CD4-positive, alpha-beta T cell treated with Interleukin-6 at 100 ng/mL for 8 hours (primary cell): ENCODE measurements at places on chromosomes 11 and 22.

GRCh38 chr11:133443206-133443747, 89.0 kb downstream of the OPCML start:
- no peak for DNase-seq

- DNase-seq = no peak
These were observed 242.0 kb downstream of the TENM4 start for GRCh38 chr11:79198898-79199250.

GRCh38 chr11:120024046-120024445, 113.9 kb downstream of the TRIM29 start:
- no peak for DNase-seq

DNA sequence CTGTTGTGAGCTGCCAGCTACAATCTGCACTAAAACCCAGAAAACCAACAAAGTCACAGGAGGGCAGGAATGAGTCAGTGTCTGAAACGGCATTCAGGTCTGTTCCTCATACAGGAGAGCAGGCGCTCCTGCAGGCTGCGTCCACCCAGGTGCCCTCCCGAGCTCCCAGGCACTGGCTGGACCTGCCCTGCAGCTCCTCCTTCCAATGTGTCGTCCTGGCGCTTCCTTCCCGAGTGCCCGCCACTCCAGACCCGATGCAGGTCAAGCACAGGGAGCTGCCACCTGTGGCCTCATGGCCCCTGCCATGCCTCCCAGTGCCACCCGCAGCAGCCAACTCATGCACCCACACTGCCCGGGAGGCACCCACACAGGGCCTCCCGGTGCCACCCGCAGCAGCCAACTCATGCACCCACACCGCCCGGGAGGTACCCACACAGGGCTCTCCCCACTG, 12.0 kb downstream of the BRD1 start:
- no peak for DNase-seq

- DNase-seq = no peak
These were observed 1306.0 kb downstream of the TBC1D22A start for GRCh38 chr22:48068323-48068885.

- peak; percentile 73 for DNase-seq
These were observed 88.4 kb downstream of the PDE2A start for GRCh38 chr11:72585762-72586311.

DNA sequence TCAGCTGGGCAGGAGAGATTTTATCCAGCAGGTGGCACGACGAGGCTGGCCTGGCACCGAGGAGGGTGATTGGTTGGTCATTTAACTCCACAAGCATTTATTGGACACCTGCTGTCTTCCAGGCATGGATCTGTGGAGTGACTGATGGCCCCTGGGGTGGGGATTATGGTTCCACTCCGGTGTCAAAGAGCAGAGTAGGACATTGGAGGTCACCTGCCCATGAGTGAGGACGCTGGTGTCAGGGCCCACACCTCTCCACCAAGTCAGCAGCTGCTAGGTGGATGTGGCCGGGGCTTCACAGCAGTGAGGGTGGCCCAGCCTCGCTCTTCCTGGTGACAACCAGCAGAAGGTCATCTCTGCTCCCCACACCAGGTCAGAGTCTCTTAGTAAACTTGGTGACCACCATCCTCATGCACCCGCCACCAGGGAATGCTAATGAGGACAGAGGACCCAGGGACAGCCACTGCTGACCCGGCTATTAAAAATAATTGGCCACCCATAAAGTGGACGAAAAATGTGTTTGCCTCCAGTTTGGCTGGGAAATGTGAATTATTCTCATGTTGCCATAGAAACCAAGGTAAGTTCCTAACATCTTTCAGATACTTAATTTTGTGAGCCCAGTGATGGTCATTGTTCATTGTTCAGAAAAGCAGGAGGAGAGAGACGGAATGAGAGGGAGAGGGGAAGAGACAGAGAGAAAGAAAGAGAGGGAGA, 428.7 kb downstream of the TBC1D22A start:
- DNase-seq = no peak

- DNase-seq = no peak
These were observed 415.3 kb upstream of the CADM1 start for GRCh38 chr11:115919341-115920091.

GRCh38 chr11:57214098-57214417, 23.0 kb downstream of the APLNR start:
- DNase-seq = no peak

GRCh38 chr11:59857439-59858434, 8.6 kb downstream of the TCN1 start:
- peak; percentile 51 for DNase-seq

GRCh38 chr11:73383249-73384124, 7.3 kb downstream of the RELT start:
- DNase-seq = no peak

DNA sequence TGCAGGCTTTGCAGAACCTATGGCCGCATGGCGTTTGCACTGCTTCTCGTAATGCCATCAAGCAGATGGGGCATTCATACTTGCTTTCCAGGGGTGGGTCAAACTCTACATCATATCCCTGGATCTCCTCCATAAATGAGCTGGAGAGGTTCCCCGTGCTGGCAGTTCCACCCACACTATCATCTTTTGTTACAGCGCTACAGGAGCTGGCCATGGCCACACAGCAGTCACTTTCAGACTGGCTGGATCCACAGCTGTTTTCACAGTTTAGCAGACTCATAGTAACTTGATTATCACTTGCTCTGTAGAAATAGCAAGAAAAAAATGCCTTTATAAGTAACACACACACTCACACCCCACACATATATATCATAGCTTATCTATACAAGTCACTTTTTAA, 8.8 kb downstream of the TRAF6 start:
- DNase-seq = no peak

DNA sequence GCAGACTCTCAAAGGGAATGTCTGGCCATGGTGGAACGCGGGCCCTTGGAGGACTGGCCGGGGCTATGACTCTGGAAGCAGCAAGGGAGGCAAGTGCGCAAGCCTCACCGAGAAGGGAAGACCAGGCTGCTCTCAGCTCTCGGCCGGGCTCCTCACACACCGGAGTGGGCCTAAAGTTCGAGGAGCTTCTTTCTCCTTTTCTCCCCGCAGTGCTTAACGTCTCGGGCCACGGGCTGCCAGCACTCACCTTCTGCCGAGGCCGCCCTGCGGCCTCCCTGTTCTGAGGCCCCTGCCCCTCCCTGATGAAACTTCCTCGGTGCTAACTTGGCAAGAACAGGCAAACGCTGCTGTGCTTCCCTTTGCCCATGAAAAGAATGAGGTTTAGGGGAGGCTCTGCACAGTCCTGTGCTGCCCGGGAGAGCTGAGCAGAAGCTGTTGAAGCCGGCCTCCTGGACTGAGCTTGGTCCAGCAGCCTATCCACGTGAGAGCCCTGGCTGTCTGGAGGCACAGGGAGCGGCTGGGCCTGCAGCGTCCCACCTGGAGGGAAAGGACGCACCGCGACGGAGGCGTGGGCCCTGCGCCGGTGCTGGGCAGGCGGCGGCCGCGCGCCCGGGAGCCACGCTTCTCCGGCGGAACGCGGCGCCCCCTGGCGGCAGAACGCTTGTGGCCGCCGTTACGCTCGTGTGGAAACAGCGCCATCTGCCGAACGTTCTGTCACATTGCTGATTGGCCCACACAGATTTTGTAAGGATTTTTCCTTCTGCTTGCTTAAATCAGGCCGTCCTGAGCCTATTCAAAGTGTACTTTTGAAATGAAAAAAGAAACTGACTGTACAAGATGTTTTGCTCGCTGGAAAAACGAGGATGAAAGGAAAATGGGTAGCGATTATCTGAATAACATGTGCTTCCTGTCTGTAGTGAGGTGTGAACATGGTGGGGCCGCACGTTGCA, 65.0 kb upstream of the TMEM45B start:
- DNase-seq = peak; percentile 75

- no peak for DNase-seq
These were observed 303.5 kb upstream of the ANO3 start for GRCh38 chr11:26028393-26028911.

DNA sequence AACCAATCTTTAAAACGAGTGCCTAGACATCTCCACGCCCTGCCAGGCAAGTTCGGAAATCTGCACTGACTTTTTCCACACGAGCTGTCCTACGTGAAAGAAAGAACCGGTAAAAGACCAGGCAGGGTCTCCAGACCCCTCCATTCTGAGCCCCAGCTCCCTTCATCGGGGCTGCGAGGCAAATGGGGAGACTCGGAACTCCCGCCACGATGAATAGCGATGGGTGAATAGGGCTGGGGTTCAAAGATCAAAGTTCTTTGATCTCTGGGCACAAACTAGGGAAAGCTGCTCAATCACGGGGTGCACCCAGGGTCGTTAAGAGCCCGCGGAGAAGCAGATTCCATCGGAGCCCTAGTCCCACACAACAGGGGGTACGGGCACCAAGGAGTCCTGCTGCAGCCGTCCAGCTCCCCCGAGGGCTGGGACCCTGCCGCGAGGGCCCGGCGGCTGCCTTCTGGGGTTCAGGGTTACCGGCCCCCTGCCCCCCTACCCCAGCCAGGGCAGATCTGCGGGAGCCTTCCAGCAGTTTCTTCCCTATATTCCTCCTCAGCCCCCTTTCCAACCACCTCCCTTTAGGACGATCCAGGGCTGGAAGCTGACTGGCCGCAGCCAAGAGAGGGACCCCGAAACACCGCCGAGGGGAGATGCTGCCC, 1.1 kb downstream of the LRP4 start:
- no peak for DNase-seq

DNA sequence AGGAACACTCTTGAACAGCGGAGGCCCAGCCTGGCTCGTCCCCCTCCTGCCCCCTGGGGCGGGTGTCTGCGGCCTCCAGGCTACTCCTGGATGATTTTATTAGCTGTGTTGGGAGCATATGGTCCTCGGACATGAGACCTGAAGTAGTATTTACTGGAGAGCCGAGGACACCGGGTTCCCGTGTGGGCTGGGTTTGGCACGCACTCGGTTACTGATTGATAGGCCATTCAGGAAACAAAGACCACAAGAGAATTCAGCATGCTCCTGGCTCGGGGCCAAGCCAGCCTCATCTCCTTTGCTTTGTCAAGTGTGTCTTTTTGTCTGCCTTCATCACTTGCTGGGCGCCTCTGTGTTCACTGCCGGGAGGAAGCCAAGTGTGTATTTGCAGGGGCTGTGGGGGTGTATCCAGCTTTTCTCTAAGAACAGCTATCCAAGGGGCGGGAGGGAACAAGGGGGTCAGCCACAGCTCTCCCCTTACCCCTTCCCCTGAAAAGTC, 9.7 kb downstream of the FXYD2 start:
- peak; percentile 89 for DNase-seq
